ENCODE measurements at places on chromosomes 1 and 21.

DNA sequence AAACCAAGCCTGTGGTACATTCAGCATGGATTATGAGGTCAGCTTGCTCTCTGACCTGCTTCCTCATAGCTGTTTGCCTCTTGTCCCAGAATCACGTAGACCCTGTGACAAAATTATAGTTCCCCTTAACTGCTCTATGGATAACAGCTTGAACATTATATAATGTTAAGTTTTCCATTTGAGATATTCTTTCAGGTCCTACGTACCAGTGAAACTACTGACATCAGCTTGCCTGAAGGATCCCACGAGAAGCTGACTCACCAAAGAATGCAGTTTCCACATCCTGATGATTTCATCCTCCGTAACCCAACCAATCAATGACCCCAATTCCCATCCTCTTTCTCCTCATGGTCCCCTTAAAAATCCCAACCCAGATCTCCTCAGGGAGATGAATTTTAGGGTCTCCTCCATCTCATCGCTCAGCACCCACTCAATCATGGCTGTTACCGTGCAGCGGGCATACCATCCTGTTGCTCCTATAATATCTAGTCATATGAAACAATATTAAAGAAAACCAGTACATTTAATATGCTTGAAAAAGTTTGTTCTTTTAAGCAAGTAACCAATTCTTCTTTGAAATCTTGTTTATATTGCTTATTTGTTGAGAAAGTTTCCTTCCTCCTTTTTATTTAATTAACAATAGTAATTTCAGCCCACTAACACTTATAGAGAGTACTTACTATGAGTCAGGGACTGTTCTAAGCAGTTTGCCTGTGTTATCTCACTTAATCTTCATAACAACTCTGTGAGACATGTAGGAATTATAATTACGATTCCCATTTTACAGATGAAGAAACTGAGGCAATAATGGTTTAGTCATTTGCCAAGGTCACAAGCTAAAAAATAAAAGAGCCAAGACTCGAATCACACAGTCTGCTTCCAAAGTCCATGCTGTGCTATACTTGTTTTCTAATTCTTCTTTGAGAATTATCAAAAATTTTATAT, 27.4 kb downstream of the CHML start:
- no peak for DNase-seq
- no peak overlapping the region for H3K27ac ChIP-seq
- H3K27me3 ChIP-seq = no peaks in the 10 kb centered on the region
- no peaks in the 10 kb centered on the region for H3K4me1 ChIP-seq
- H3K36me3 ChIP-seq = no peaks in the 10 kb centered on the region

DNA sequence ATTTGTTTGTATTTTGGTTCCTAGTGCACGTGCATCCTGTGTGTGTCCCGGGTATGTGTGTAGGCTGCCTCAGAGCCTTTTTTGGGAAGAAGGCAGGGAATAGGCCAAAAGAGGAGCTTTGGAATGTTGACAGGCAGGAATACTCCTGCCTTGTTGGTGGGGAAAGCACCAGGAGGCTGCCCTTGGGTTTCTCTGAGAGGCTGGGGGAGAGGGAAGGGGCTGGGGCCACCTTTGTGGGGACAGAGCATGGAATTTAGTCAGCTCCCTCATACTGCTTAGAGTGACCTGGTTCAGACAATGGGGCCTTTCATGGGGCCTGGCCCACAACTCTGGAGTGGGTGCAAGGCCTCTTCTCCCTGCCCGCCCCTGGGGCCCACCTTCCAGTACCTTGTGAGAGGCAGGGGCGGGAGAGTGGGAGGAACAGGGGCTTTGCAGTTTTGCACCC, 31.3 kb downstream of the ACOT11 start:
- DNase-seq = no peak
- no peak overlapping the region for H3K4me3 ChIP-seq
- no peaks in the 10 kb centered on the region for H3K27me3 ChIP-seq
- peaks cover 55% of the 10 kb centered on the region for H3K4me1 ChIP-seq
- no peaks in the 10 kb centered on the region for H3K36me3 ChIP-seq

- no peaks in the 10 kb centered on the region for H3K36me3 ChIP-seq
- no peak overlapping the region for H3K4me3 ChIP-seq
- no peaks in the 10 kb centered on the region for H3K4me1 ChIP-seq
- no peak overlapping the region for H3K27ac ChIP-seq
These were observed 156.0 kb upstream of the TIAM1 start for GRCh38 chr21:31500071-31500470.

GRCh38 chr1:208683141-208683540, 439.0 kb upstream of the PLXNA2 start:
- peaks cover 3% of the 10 kb centered on the region for H3K4me1 ChIP-seq
- H3K27me3 ChIP-seq = no peaks in the 10 kb centered on the region
- no peak for DNase-seq
- H3K4me3 ChIP-seq = no peak overlapping the region
- H3K27ac ChIP-seq = no peak overlapping the region
